ENCODE measurements at places on chromosomes 5 and 9. TPM values are rescaled to one million over a fixed set of nuclear protein-coding genes. Genes with fewer than 3 reads are reported as not detected.

The IGFBPL1 gene
- 0.36 TPM for total RNA-seq

The SLC35A4 gene
- total RNA-seq, result 17.4 TPM

The LEAP2 gene
- total RNA-seq, result under 0.01 TPM

The DPH7 gene
- 26.2 TPM for total RNA-seq

The F2R gene
- 38.7 TPM for total RNA-seq

The PWWP2A gene
- 23.6 TPM for total RNA-seq

The OTP gene
- total RNA-seq, result under 0.01 TPM

The HRCT1 gene
- total RNA-seq, result 1.8 TPM

The TAF11L11 gene
- total RNA-seq, result 0.29 TPM

The SETX gene
- total RNA-seq, result 89.0 TPM

The LRRC19 gene
- under 0.01 TPM for total RNA-seq

The RXRA gene
- total RNA-seq, result 25.3 TPM

The HTR4 gene
- not detected for total RNA-seq

Measured in osteoblast (primary cell).